ENCODE measurements at places on chromosomes 2 and 18. TPM values are rescaled to one million over a fixed set of nuclear protein-coding genes. Genes with fewer than 3 reads are reported as not detected.

Gene PID1
- total RNA-seq = 40.3 TPM

Gene SPATA3
- total RNA-seq = not detected

GRCh38 chr2:68284896-68285295 lies 32.6 kb upstream of the PPP3R1 start:
- peak; percentile 31 for DNase-seq

Gene GCG
- total RNA-seq = 81.3 TPM

DNA sequence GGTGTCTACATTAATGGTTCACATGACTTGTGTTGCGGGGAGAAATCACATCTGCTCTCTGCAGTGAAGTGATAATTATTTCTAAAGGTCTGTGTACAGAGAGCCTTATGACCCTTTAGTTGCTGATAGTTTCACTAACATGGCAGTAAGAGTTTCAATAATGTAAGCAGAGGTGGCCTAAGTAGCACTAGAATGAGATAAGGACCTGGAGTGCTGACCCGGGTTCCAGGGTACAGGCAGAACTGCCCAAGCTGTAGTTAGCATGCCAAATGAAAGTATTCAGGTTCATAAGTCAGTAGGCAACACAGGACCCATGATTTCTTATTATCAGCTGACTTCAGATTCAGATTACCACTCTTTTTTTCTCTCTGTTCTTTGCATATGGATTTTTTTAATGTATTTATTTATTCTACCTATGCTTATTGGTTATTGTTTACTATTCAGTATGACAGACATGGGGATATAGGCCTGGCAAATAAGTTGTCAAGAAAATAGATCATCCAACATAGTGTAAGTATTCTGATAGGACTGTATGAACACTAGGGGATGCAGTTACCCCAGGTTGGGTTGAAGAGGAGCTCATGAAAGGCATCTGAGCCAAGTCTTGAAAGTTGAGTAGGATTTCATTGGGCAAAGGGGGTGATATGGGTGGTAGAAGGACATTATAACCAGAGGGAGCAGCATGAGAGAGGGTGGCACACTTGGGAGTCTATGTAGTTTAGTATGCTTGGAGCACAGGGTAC lies 105.2 kb downstream of the CCDC85A start:
- DNase-seq = no peak

Gene DTNA
- total RNA-seq = 1.3 TPM

Gene RNF103
- 41.0 TPM for total RNA-seq

GRCh38 chr2:226185616-226186211 lies 613.9 kb downstream of the IRS1 start:
- DNase-seq = no peak
